ENCODE measurements at places on chromosomes 6 and 20.
A peak's percentile ranks its signal among the peaks of the same experiment; 100 is the strongest.

- no peak for DNase-seq
These were observed 142.2 kb upstream of the SAMD5 start for GRCh38 chr6:147366290-147366689.

DNA sequence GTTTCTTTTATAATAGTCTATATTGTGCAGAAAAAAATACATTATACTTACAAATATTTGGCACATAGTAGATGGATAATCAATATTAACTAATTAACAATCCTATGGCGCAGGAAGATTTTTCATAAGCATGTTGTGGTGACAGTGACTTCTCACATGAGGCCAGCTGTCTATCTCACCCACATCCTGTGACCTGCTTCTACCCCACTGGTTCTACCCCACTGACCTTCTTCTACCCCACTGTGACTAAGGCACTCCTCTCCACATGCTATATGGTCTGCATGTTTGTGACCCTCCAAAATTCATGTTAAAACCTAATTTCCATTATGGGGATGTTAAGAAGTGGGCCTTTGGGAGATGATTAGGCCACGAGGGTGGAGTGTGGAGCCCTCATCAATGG, 394.8 kb upstream of the AGPAT4 start:
- no peak for DNase-seq

DNA sequence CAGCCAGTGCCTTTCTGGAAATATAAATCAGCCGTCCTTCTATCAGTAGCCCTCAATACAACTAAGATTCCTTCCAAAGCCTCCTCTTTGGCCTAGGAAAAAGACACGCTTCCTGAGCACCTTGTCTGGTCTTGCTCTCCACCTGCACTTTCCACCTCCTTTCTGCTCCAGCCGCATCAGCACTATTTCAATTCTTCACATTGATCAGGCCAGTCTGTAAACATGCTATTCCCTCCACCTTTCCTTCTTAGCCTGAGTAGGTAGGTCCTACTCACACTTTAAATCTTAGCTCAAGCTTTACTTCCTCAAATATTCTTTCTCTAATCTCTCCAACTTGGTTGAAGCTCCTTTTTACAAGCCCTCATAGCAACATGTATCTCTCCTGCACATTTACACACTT, 11.4 kb downstream of the RANBP9 start:
- no peak for DNase-seq

DNA sequence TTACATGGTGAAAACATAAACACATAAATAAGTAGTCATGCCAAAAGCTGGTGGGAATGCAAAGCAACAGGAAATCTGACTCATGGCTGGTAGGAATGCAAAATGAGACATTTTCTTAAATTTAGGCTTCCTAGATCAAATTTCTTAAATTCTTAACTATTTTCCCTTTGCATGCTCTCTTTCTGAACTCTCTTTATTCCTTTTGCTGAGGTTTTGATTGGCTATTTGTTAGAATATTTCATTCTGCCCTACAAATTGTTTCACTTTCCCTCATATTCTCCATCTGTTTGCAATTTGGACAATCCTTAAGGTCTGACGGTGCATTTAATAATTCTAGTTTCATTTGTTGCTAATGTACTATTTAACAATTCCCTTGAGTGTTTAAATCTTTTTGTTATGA, 437.5 kb upstream of the RGS17 start:
- DNase-seq = peak; percentile 79

- DNase-seq = no peak
These were observed 221.2 kb downstream of the MAFB start for GRCh38 chr20:40467703-40468411.

DNA sequence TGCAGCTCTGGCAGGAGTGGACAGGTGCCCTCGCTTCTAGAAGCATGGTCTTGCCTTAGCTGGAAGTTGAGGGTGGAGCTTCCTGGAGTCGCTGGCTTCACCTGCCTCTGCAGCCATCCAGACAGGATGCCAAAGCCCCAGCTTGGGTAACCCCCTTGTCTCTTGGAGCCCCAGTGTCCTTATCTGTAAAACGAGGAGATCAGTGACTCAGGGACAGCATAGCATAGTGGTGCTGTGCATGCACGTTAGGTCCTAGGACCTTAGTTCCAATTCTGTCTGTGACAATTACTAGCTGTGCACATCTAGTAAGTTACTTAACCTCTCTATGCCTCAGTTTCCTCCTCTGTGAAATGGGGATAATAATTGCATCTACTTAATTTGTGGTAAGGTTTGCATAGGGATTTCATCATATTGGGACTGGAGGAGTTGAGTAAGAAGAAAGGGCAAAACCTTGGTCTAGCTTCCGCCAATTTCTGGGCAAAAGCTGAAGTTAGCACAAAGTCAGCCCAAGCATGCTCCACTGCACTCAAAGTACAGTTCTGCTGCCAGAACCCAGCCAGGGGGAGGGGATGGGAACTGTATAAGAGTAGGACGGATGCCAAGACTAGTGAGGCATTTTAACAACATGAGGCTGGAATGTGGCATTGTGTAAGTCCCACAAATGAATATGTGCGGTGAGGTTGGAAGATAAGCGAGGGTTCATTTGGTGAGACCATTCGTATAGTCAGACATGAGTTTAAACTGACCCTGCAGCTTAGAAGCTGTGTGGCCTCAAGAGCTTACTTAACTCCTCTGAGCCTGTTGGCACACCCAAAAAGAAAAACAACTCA, 24.5 kb downstream of the TOX2 start:
- peak; percentile 93 for DNase-seq

- peak; percentile 49 for DNase-seq
These were observed 14.7 kb upstream of the SIM1 start for GRCh38 chr6:100479179-100480035.

GRCh38 chr6:29968130-29968529, 25.8 kb downstream of the HLA-A start:
- no peak for DNase-seq

DNA sequence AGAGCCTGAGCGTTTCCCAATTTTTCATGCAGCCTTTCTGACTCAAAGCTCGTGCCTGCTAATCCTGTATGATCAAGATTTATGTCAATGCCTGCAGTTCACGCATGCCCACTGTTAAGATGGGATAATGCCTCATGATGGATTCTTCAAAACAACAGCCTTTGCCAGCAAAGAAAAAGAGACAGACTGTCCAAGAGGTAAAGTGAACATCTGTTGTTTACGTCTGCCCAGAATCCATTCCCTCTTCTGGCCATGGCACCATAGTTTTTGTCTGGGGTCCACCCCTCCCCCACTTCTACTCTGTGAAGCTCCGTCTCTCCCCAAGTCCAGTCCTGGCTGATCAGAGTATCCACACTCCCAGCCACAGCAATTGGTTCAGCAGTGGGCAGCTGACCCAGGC, 91.9 kb upstream of the EYA2 start:
- DNase-seq = no peak

All from A673 (cell line).